ENCODE measurements at places on chromosomes 7 and 10. TPM values are rescaled to one million over a fixed set of nuclear protein-coding genes. Genes with fewer than 3 reads are reported as not detected.

Gene SFTPA1
- not detected for total RNA-seq

Gene SP4
- total RNA-seq = 4.8 TPM

Gene ADRA2A
- under 0.01 TPM for total RNA-seq

Gene EBF3
- total RNA-seq = under 0.01 TPM

Gene ZNF92
- 2.8 TPM for total RNA-seq

Gene FEZF1
- not detected for total RNA-seq

Gene TLX1
- total RNA-seq = not detected

Gene ASB13
- 12.9 TPM for total RNA-seq

Gene RSU1
- total RNA-seq = 31.4 TPM

Gene GPR158
- total RNA-seq = not detected

Gene CHRM2
- not detected for total RNA-seq

Gene NRG3
- 10.7 TPM for total RNA-seq

Gene REEP3
- total RNA-seq = 38.1 TPM

Gene EFCAB10
- not detected for total RNA-seq

Gene NPTX2
- total RNA-seq = 0.60 TPM

Gene TMEM229A
- total RNA-seq = not detected

Gene OAT
- total RNA-seq = 98.1 TPM

Gene UPK3B
- total RNA-seq = under 0.01 TPM

Gene SPDYE2B
- not detected for total RNA-seq
